ENCODE measurements at places on chromosomes 7 and 10. TPM values are rescaled to one million over a fixed set of nuclear protein-coding genes. Genes with fewer than 3 reads are reported as not detected.
A peak's percentile ranks its signal among the peaks of the same experiment; 100 is the strongest.

The MTPN gene
- 121 TPM for total RNA-seq

The UNC5B gene
- 22.4 TPM for total RNA-seq

The SRPK2 gene
- 37.8 TPM for total RNA-seq

The GDF2 gene
- total RNA-seq = not detected

DNA sequence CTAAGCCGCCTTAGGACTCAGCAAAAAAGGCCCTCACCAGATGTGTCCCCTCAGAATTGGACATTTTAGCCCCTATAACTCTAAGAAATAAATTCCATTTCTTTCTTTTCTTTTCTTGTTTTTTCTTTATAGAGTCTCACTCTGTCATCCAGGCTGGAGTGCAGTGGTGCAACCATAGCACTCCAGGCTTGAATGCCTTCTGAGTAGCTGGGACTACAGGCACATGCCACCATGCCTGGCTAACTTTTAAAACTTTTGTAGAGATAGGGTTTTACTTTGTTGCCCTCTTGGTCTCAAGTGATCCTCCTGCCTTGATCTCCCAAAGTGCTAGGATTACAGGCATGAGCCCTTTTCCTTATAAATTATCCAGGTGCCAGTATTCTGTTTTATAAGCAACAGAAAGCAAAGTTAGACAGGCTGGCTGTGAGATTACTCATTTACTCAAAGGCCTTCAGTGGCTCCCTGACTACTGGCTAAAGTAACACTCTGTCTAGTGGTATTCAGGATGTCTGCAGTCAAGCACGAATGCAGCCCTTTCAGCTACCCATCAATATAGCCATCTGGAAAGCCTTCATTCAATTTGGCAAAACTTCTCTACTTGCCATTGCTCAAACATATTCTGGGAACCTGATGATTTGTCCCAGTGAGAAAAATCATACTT, 128.6 kb downstream of the ICA1 start:
- no peak for DNase-seq

DNA sequence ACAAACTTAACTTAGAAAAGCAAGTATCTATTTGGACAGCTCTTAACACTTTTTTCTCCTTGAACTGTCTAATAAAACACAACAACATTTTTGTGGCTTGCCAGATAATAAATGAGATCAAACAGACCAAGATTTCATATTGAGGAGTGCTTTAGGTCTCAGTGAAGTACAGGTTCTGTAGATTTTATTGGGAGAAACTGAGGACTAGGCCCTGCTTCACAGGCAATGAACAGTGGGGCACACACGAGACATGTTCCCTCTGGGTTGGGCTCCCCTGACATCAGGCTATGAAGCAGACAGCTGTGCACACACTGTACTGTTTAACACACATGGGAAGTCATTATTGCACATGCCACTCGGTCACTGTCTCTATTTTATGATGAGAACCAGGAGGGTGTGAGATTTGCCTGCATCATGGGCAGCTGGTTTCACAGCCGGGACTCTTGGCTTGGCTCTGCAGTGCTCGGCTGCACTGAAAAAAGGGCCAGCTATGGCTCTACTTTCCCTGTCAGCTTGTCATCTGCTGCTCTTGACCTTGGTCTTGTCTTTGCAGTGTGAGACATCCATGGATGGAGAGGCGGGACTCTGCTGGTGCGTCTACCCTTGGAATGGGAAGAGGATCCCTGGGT, 4.2 kb downstream of the IGFBP1 start:
- peak; percentile 71 for DNase-seq

DNA sequence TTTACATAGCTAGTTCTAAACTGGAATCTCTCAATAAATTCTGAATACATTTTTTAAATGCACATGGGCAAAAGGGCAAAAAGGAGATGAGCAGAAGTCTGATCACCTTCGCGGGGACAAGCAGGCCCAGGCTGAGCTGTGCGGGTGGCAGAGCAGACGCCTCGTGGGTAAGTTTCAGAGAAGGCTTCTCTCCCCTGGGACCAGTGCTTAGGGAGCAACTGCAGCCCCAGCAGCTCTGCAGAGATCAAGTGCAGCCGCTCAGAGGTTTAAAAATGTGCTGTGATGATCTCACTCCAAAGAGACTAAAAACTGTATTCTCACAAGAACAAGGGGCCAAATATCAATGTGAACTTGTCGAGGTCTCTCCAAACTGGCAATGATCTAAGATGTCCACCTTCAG, 264.3 kb upstream of the RNF32 start:
- no peak for DNase-seq

- no peak for DNase-seq
Measured at GRCh38 chr10:98058295-98058694, 27.9 kb upstream of the CRTAC1 start.

DNA sequence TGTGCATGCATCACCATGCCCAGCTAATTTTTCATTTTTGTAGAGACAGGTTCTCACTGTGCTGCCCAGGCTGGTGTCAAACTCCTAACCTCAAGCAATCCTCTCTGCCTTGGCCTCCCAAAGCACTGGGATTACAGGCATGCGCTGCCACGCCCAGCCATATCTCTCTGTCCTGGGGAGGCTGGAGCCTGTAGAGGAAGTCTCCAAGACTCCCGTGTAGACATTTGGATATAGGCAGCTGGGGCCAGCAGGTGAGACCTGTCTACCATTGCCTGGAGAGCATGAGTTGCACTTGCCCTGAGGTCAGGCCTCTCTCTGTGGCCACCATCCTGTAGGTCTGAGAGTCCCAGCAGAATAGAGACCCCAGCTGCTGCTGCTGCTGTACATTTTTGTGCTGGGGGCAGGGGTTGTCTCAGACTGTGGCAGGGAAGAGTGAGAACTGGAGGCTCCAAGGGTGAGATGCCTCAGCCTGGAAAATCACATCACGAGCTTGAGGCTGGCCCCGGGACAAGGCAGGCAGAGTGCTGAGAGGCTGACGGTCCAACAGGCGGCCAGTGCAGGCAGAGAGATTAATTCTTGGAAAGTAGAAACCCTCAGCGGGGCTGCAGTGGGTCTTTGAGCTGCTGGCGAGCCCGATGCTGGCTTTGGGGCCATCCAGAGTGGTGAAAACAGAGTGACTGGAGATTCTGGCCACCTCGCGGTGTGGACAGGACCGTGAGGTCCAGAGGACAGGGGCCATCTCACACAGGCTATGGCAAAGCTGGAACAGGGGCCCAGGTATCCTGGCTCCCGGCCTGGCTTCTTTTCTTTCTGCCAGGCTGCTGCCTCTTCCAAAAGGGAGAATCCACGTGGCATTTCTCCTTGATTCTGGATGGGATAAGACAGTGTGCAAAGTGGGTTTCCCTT, 60.9 kb downstream of the TMEM270 start:
- DNase-seq = peak; percentile 73

DNA sequence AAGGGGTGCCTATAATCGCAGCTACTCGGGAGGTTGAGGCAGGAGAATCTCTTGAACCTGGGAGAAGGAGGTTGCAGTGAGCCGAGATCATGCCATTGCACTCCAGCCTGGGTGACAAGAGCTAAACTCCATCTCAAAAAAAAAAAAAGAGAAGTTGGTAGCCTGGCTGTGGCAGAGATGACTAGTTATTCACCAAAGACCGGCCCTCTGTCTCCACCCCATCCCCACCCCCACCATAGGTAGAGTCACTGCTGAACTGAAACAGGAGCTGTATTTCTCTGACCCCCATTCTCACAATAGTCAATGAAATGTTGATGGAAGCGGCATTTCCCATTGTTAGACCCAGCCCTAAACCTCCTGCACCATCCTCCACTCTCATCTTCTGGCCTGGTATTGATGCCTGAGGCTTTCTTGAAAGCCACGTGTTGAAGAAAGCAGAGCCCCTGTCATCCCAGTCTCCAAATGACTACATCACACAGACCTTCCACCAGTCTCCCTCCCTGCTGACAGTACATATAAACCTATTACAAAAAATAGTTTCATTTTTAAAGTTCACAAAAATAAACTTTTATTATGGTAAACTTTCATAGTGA, 9.4 kb upstream of the PIK3CG start:
- no peak for DNase-seq

DNA sequence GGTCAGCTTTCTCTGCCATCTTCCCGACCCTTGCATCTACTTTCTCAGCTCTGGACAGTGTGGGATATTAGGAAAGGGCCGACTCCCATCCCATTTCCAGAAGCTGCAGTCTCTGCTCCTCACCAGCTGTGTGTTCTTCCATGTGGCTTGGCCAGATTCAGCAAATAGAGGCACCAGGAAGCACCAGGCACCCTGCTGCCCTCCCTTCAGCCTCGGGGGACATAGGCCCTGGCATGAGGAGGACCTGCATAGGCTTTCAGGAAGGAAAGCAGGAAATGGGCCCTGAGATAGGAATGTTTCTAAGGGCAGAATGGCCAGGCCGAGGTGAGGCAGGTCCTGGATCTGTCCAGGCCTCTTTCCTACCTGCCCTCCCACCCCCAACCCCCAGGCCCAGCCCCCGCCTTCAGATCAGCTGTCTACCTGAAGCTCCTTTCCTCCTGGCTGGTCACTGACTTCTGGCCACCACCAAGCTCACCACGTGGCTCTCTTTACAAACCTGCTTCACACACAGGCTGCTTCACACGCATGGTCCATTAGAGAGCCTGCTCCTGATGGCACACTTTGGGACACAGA, 27.5 kb upstream of the PURB start:
- DNase-seq = no peak

GRCh38 chr7:138245216-138245615, 169.0 kb downstream of the AKR1D1 start:
- no peak for DNase-seq

GRCh38 chr10:132044803-132045202, 20.9 kb upstream of the JAKMIP3 start:
- DNase-seq = no peak

DNA sequence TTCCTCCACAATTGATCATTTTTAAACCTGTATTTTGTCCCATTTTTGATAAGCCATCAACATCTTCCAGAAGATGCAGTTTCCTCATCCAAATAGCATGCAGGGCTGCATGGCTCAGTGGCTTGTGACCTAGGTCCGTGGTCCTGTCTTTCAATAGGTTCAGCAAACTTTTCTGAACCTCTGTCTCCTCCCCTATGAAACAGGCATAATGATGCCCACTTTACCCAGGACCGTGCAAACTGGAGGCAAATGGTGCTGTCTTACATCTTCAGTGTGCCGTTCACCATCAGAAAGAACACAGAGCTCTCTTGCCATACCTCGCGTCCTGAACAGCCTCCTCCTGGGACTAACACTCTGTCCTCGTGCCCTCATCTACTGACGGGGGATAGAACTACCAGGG, 22.3 kb upstream of the FIGNL1 start:
- DNase-seq = no peak

- DNase-seq = no peak
Measured at GRCh38 chr7:128032605-128033235, 1.5 kb upstream of the LRRC4 start.

- DNase-seq = peak; percentile 15
Measured at GRCh38 chr10:113616244-113617074, 47.4 kb downstream of the NRAP start.

- DNase-seq = no peak
Measured at GRCh38 chr10:5871596-5871995, 18.1 kb downstream of the ANKRD16 start.

- DNase-seq = no peak
Measured at GRCh38 chr7:102967798-102968197, 55.0 kb downstream of the LRRC17 start.

DNA sequence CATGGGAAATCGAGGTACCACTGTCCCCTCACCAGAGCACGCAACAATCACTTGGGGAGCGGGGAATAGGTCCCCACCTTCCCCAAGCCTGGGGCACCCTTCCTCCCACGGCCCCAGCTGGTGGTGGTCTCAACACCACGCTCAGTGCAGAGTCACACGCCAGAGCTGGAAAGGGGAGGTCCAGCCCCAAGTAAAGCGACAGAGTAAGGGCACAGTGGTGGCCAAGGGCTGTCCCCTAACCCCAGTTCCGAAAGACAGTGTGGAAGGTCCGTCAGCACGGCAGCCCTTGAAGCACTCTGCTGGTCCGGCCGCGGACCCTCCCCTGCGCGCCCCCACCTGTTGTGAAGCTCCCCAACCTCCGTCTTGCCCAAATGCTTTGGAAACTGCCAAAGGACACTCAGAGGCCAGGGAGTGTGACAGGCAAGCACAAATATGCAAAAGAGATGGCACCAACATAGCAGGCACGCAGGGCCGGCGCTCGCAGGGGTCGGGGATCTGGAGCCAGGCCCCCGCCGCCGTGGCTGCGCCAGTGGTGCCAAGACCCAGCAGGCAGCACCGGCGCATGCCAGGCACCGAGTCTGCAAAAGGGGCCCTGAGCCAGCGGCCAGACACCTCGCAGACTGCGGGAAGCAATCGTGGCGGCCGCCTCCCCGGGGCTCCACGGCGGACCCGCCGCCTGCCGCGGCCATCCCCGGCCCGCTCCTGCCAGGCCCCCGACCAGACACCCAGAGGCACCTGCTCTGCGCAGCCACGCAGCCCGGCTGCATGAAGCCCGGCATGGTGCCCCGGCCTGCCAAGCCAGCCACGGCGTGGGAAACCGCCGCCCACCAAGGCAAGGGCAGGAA, 51.6 kb upstream of the SRRM3 start:
- DNase-seq = no peak

GRCh38 chr7:127831318-127832219, 179.6 kb downstream of the SND1 start:
- DNase-seq = no peak

GRCh38 chr7:126578338-126578737, 674.4 kb downstream of the GRM8 start:
- DNase-seq = no peak

- no peak for DNase-seq
Measured at GRCh38 chr7:116949941-116950801, 3.1 kb upstream of the ST7 start.

GRCh38 chr10:4352414-4352961, 473.5 kb upstream of the AKR1E2 start:
- DNase-seq = no peak

- DNase-seq = no peak
Measured at GRCh38 chr7:140475747-140476333, 3.5 kb downstream of the MKRN1 start.

DNA sequence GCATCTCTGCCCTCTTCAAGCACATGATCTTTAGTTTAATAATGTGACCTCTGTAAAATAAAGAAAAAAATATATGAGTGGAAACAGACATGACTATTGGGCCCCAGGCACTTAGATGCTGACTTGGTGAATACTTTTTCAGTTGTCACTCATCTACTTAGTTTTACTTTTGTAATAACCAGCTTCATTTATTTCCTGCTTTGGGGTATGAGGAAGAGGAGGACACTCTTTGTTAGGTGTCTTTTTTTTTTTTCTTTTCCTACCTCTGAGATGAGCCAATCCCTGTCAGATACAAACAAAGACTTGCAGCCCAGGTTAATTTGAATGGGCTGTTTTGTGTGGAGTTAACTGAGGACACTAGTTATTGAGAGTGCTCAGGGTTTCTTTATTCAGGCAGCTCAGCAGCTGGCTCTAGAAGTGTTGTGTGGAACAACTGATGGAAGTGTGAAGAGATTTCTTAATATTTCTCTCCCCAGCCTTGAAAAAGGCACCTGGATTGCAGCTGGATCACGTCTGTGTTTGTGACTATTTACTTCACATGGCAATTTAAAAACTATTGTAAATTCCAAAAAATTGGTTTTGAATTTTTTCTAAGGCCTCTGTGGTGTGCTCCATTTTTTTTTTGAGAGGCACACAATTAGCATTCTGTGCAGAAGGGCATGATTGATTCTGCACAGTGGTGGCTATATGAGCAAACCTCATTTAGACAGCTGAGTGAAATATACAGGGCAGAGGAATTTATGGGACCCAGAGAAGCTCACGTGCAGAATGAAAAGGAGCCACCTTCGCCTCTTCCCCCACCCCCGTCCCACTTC, 333.8 kb downstream of the LRMDA start:
- DNase-seq = no peak

Data from cardiac septum (tissue), 1 donor.